ENCODE measurements at places on chromosomes 3 and 15.

- no peaks in the 10 kb centered on the region for H3K36me3 ChIP-seq
- H3K27ac ChIP-seq: no peak overlapping the region
- DNase-seq: no peak
- no peak overlapping the region for H3K4me3 ChIP-seq
- no peaks in the 10 kb centered on the region for H3K4me1 ChIP-seq
These were observed 434.8 kb upstream of the THBS1 start for GRCh38 chr15:39145854-39146625.

GRCh38 chr15:75823860-75824613 lies 19.2 kb upstream of the UBE2Q2 start:
- H3K4me3 ChIP-seq: no peak overlapping the region
- H3K27me3 ChIP-seq: no peaks in the 10 kb centered on the region

- no peaks in the 10 kb centered on the region for H3K4me1 ChIP-seq
- H3K27ac ChIP-seq: no peak overlapping the region
- H3K27me3 ChIP-seq: peaks cover 11% of the 10 kb centered on the region
- no peaks in the 10 kb centered on the region for H3K36me3 ChIP-seq
- DNase-seq: no peak
These were observed 510 bp downstream of the RASL12 start for GRCh38 chr15:65067317-65067644.

DNA sequence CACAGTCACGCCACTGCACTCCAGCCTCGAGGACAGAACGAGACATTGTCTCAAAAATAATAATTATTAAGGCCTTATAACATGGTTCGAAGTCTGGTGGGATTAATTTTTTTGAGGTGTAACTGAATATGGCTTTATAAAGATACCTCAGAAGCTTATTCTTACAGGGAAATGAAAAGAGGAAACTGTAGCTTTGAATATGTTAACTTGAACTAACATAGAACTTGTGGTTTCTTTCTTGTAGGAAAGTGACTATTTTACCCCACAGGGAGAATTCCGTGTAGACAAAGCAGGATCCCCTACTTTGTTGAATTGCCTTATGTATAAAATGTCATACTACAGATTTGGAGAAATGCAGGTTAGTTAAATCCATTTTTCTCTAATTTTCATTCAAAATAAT lies 96.3 kb downstream of the STT3B start:
- H3K36me3 ChIP-seq: peaks cover 66% of the 10 kb centered on the region
- H3K27ac ChIP-seq: no peak overlapping the region
- H3K4me3 ChIP-seq: no peak overlapping the region
- no peaks in the 10 kb centered on the region for H3K27me3 ChIP-seq
- no peaks in the 10 kb centered on the region for H3K4me1 ChIP-seq

DNA sequence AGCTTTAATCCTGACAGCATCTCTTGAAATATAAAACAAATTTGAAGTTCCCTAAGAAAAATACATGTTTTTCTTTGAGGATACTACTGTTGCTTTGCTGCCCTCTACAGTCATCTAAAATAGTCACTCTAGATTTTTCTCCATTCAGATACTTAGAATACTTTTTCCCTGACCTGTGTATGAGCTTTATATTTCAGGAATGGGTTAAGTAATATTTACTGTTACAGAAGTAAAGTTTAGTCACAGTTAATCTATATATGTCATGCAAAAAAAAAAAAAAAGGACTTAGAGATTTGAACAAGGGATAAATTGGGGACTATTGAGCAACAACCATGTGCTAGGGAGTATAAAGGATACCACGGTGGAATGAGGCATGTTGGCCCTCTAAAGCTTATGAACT lies 8.8 kb downstream of the NECTIN3 start:
- no peaks in the 10 kb centered on the region for H3K27me3 ChIP-seq
- H3K4me1 ChIP-seq: no peaks in the 10 kb centered on the region
- DNase-seq: no peak

- H3K27ac ChIP-seq: no peak overlapping the region
- peaks cover 4% of the 10 kb centered on the region for H3K4me1 ChIP-seq
- H3K27me3 ChIP-seq: peaks cover 21% of the 10 kb centered on the region
These were observed 17.9 kb upstream of the IGDCC3 start for GRCh38 chr15:65395567-65396202.

- no peaks in the 10 kb centered on the region for H3K4me1 ChIP-seq
- no peak overlapping the region for H3K27ac ChIP-seq
- peak; percentile 27 for DNase-seq
- H3K4me3 ChIP-seq: no peak overlapping the region
- H3K36me3 ChIP-seq: no peaks in the 10 kb centered on the region
These were observed 33.3 kb downstream of the CCNB2 start for GRCh38 chr15:59138243-59138642.

DNA sequence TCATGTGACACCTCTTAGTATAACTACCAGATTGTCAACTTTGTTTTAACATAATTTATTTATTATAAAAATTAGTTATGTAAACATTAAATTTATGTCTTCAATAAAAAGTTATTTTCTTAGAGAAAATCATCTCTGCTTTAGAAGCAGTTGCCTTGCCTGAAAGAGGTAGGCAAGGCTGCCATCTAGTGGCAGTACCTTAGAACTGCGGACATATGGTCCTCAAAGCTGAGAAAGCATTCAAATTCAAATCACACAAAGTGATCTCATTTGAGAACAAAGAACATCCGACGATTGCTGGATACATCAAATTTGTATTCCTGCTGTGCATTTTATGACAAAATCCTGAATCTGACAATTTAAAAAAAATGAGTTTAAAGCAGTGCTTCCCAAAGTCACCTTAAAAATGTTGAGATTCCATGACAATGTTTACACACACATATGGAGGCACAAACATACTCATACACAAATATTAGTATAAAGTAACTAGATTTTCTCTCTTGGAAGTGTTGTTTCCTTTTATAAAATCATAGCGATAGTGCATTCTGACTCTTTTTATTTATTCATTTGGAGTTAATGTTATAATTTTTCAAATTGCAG lies 617.4 kb downstream of the CADM2 start:
- H3K36me3 ChIP-seq: no peaks in the 10 kb centered on the region
- no peak overlapping the region for H3K4me3 ChIP-seq
- H3K4me1 ChIP-seq: no peaks in the 10 kb centered on the region
- H3K27me3 ChIP-seq: no peaks in the 10 kb centered on the region

GRCh38 chr3:68699541-68699940 lies 232.8 kb downstream of the TAFA4 start:
- no peaks in the 10 kb centered on the region for H3K27me3 ChIP-seq
- no peaks in the 10 kb centered on the region for H3K36me3 ChIP-seq
- no peak overlapping the region for H3K4me3 ChIP-seq
- no peak overlapping the region for H3K27ac ChIP-seq
- DNase-seq: no peak

- H3K27ac ChIP-seq: no peak overlapping the region
- DNase-seq: no peak
- H3K4me3 ChIP-seq: no peak overlapping the region
These were observed 32.8 kb upstream of the TOP2B start for GRCh38 chr3:25697553-25697952.

GRCh38 chr3:71499227-71499876 lies 84.2 kb downstream of the FOXP1 start:
- peaks cover 13% of the 10 kb centered on the region for H3K4me1 ChIP-seq
- no peak for DNase-seq
- H3K27me3 ChIP-seq: no peaks in the 10 kb centered on the region
- H3K4me3 ChIP-seq: no peak overlapping the region
- no peak overlapping the region for H3K27ac ChIP-seq
- no peaks in the 10 kb centered on the region for H3K36me3 ChIP-seq

GRCh38 chr3:183532620-183533411 lies 22.7 kb downstream of the KLHL6 start:
- H3K36me3 ChIP-seq: peaks cover 14% of the 10 kb centered on the region
- H3K27ac ChIP-seq: no peak overlapping the region
- H3K27me3 ChIP-seq: no peaks in the 10 kb centered on the region
- H3K4me3 ChIP-seq: no peak overlapping the region
- no peak for DNase-seq

DNA sequence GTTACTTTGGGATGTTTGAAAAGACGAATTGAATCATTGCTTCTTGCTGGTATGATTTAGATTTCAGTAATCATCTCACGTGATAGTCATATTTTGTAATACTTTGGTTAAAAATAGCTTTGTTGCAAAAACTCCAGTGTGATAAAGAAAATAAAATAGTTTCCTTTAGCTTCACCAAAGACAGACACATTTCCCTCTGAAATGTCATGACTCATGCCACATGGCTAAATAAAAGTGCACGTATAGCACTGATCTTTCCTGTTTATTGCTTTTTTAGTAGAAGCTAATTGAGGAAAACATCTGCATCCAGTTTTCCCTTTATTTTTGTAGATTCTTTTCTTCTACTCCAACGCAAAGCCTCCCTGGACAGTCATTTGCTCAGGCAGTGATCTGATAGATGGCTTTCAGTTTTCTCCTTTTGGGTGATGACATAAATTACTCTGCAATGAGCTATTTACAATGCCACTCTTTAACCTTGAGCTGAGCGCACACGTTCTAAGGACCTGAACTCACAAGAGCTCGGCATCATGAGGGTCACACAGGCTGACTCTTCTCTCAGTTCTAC lies 84.9 kb downstream of the ARNT2 start:
- no peak overlapping the region for H3K27ac ChIP-seq
- no peaks in the 10 kb centered on the region for H3K27me3 ChIP-seq
- H3K4me3 ChIP-seq: no peak overlapping the region
- no peaks in the 10 kb centered on the region for H3K4me1 ChIP-seq
- DNase-seq: no peak

GRCh38 chr3:108106031-108106430 lies 15.2 kb upstream of the CD47 start:
- H3K4me1 ChIP-seq: peaks cover 8% of the 10 kb centered on the region
- no peak overlapping the region for H3K4me3 ChIP-seq
- DNase-seq: no peak

- no peak overlapping the region for H3K4me3 ChIP-seq
- H3K27me3 ChIP-seq: no peaks in the 10 kb centered on the region
- no peak overlapping the region for H3K27ac ChIP-seq
These were observed 55.1 kb downstream of the AAGAB start for GRCh38 chr15:67199391-67199790.
